ENCODE measurements at places on chromosomes 12 and 14. TPM values are rescaled to one million over a fixed set of nuclear protein-coding genes. Genes with fewer than 3 reads are reported as not detected.

- DNase-seq = no peak
- no peaks in the 10 kb centered on the region for H3K36me3 ChIP-seq
- H3K27ac ChIP-seq = no peak overlapping the region
- H3K4me3 ChIP-seq = no peak overlapping the region
- no peaks in the 10 kb centered on the region for H3K4me1 ChIP-seq
These were observed 179.1 kb upstream of the OTX2 start for GRCh38 chr14:56989359-56989758.

DNA sequence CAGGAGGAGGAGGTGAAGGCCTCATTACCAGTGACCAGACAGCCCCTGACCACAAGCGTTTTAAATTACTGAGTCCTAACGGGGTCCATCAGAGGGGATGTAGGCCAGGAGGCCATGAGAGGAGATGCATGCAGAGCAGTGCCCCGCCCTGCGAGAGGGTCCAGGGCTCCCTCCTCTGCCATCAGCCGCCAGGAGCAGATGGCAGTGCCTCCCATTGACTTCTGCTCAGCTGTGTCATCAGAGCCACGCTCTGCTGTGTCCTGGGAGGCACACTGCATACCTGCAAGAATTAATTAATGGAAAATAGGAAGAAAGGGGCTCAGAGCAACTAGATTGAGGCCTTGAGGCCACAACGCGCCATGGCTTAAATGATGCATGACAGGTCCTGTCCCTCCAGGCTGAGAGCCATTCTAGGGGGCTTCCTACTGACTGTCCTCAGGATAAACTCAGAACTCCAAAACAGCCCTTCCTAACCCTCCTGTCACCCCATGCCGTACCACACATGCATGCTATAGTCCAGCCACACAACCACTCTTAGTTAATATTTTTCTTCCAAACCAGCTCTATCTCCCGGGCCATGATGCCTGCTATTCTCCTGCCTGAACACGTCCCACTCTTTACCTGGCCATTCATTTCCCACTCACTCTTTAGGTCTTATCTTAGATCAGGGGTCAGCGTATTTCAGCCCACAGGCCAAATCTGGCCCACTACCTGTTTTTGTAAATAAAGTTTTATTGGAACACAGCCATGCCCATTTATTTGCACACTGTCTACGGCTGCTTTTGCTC lies 235.8 kb downstream of the KSR2 start:
- no peaks in the 10 kb centered on the region for H3K36me3 ChIP-seq
- no peak overlapping the region for H3K27ac ChIP-seq
- H3K4me1 ChIP-seq = no peaks in the 10 kb centered on the region
- no peaks in the 10 kb centered on the region for H3K27me3 ChIP-seq

DNA sequence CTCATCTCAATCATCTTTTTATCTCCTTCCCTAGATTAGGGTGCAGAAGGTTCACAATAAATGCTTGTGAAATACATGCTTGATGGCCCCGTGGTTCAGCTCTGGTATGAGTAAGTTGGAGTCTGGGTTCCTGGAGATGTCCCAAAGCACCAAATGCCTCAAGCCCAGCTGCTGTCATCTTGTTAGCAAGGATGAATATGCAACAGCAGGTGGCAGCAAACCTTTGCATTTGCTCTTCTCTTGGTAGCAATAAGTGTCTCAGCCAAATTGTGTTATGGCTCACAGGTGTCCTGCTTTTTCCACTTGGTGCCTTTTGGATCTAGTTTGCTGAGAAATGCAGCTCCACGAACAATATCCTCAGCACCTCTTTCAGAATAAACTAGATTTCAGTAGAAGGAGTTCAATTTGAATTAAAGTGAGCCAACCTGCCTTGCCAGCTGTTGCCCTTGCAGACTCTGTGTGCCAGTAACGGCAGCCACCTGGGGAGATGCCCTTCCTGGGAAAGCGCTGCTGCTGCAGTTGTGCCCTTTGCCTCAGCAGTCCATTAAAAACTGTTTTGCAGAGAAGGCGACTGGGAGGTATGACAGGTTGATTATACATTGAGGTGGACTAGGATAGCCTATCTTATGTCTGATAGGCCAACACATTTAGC lies 417.3 kb downstream of the SNAPC1 start:
- no peak overlapping the region for H3K27ac ChIP-seq
- H3K4me1 ChIP-seq = no peaks in the 10 kb centered on the region
- H3K27me3 ChIP-seq = no peaks in the 10 kb centered on the region
- H3K4me3 ChIP-seq = no peak overlapping the region
- H3K36me3 ChIP-seq = no peaks in the 10 kb centered on the region

SRGAP1 gene
- 26.1 TPM for total RNA-seq

- no peak for DNase-seq
- no peaks in the 10 kb centered on the region for H3K36me3 ChIP-seq
- H3K4me3 ChIP-seq = no peak overlapping the region
- H3K4me1 ChIP-seq = no peaks in the 10 kb centered on the region
These were observed 20.4 kb downstream of the ADAM20 start for GRCh38 chr14:70514168-70515069.

DNA sequence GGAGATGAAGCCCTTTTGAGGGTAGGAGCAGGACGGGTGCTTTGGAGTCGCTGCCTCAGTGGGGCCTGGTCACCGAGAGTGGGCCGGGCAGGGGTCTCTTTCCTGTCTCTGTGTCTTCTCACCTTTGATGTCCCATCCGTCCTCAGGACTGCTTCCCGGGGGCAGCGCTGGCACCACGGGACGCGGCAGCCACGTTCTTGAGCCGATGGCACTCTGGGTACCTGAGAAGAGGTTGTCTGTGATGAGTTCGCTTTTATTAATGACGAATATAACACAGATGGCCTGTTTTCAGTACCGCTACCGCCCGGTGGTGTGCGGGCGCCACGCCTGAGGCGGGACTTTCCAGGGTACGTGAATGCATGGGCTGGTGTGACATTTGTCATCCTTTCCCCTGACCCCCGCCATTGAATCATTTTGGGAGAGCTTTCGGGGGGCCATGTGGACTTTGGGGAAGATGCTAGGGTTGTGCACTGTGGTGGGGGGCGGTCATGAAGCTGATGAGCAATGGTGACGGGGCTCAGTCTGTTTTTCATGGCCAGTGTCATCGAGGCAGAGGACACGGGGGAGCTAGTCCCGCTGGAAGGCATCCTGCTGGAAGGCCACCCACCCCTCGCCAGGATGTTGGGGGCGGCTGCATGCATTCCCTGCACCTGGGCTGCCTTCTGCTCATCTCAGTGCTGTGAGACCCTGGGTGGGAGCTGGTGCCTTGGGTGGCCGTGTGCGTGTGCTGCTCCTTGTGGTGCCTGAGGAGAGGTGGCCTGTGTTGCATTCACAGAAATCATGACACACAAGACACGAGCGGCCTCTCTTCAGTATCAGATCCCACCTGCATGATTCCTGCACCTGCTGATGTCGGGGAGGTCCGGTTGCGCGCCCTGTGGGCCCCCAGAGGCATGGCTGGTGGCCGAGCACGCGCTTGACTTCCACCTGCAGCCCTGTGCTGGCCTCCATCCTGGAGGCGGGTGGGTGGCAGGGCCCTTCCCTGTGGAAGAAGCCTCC lies 162.5 kb upstream of the RTL1 start:
- no peak overlapping the region for H3K4me3 ChIP-seq
- H3K27ac ChIP-seq = no peak overlapping the region
- H3K4me1 ChIP-seq = no peaks in the 10 kb centered on the region
- DNase-seq = no peak
- no peaks in the 10 kb centered on the region for H3K27me3 ChIP-seq

DNA sequence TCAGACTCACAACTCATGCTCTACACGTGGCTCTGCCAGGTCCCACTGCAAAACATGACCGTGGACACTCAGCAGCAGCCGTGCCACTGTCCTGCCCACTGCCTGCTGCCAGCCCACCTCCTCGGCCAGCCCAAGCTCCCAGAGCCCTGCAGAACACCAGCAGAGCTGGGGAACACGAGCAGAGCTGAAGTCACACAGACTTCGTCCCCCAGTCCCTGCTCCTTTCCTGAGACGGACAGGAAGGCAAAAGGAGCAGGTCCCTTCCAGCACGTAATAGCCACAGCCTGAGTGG lies 152.1 kb downstream of the DPF3 start:
- H3K36me3 ChIP-seq = no peaks in the 10 kb centered on the region
- H3K27me3 ChIP-seq = no peaks in the 10 kb centered on the region
- H3K4me3 ChIP-seq = no peak overlapping the region

DUSP16 gene
- total RNA-seq = 5.1 TPM

STON2 gene
- 49.6 TPM for total RNA-seq

GRCh38 chr14:93977790-93978581 lies 1.6 kb upstream of the ASB2 start:
- DNase-seq = no peak
- no peak overlapping the region for H3K4me3 ChIP-seq
- peaks cover 10% of the 10 kb centered on the region for H3K4me1 ChIP-seq
- H3K27me3 ChIP-seq = no peaks in the 10 kb centered on the region

DNA sequence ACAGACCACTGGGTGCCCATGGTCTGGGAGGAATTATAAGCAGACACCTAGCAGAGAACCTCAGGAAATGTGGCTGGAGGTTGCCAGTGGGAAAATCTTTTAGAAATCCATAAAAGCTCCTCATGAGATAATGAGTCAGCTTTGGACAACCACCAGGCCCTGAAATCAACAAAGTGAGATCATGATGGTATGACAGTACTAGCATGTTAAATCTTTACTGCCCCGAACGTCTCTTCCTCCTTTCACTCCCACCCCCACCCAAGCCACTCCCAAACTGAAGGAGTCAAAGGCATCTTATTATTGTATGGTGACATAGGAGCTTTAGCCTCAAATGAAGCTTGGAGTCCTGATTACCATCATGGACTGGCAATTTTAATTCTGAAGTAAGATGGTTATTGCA lies 240.0 kb downstream of the DIO2 start:
- no peaks in the 10 kb centered on the region for H3K36me3 ChIP-seq
- H3K4me1 ChIP-seq = no peaks in the 10 kb centered on the region
- DNase-seq = peak; percentile 71
- no peak overlapping the region for H3K27ac ChIP-seq
- H3K4me3 ChIP-seq = no peak overlapping the region

GALNT6 gene
- total RNA-seq = 9.8 TPM

ASIC1 gene
- total RNA-seq = 0.72 TPM

ACOT4 gene
- 1.8 TPM for total RNA-seq

POTEG gene
- total RNA-seq = 0.36 TPM

DNA sequence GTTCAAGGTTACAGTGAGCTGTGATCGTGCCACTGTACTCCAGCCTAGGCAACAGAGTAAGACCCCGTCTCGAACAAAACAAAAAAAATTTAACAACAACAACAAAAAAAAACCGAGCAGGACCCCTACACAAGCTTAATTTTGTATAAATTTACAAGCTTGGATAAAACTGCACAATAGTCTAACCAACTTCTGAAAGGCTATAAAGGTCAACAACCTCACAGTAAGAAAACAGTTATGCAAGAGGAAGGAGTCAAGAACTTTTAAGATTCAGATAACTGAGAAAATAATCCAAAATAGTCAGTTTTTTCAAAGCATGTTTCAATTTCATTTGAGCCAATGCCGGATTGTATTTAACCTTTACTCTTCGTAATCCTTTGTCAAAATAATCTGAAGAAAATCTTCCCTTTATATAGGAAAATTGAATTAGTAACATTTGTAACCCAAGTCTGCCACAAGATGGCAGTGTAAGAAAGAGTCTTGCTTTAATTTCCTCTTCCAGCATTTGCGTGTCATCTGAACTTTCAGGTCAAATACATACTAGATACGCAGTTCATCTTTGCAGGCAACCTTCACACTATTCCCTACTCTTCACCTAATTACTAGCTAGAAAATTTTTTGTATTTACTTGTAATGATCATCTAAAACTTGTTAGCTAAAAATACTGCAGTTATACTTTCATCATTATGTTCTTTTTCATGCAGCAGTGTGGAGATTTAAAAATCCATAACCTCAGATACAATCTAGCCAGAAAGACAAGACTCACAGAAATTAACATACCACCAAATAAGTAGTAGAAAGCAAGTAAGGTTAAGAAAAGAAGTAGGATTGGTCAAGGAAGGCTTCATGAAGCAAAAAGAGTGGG lies 5.8 kb downstream of the CCNB1IP1 start:
- H3K4me3 ChIP-seq = no peak overlapping the region
- no peaks in the 10 kb centered on the region for H3K27me3 ChIP-seq
- H3K4me1 ChIP-seq = no peaks in the 10 kb centered on the region
- peaks cover 32% of the 10 kb centered on the region for H3K36me3 ChIP-seq
- DNase-seq = no peak

TAS2R9 gene
- not detected for total RNA-seq

TMPRSS12 gene
- total RNA-seq = not detected

LGR5 gene
- total RNA-seq = not detected

DNA sequence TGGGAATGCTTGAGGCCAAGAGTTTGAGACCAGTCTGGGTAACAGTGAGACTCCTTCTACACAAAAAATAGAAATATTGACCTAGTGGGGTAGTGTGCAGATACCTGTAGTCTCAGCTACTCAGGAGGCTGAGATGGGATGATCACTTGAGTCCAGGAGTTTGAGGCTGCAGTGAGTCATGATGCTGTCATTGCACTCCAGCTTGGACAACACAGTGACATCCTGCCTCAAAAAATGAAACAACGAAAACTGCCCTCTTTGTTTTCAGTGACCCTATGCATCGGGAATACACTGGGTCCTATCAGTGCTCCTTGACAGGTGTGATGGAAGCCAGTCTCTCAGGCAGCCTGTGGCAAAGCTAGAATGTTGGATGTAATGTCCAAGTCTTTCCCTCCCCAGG lies 311.5 kb upstream of the OR4E1 start:
- H3K27me3 ChIP-seq = no peaks in the 10 kb centered on the region
- no peak for DNase-seq
- no peaks in the 10 kb centered on the region for H3K4me1 ChIP-seq
- H3K36me3 ChIP-seq = no peaks in the 10 kb centered on the region

GRCh38 chr14:100426314-100426713 lies 103.2 kb downstream of the SLC25A47 start:
- H3K4me3 ChIP-seq = no peak overlapping the region
- H3K27ac ChIP-seq = no peak overlapping the region
- DNase-seq = no peak
- peaks cover 28% of the 10 kb centered on the region for H3K4me1 ChIP-seq
- H3K27me3 ChIP-seq = no peaks in the 10 kb centered on the region
- no peaks in the 10 kb centered on the region for H3K36me3 ChIP-seq

DNA sequence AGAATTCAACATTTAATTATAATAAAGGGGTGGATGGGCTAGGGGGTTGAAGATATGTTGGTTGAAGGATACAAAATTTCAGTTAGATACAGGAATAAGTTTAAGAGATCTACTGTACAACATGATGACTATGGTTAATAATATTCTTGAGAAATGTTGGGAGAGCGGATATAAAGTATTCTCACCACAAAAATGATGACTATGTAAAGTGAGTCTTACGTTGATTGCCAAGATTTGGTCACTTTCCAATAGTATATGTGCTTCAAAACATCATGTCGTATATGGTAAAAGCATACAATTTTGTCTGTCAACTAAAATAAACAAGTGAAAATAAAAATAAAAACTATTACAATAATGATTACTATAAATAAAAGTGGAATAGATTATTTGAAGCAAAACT lies 802.0 kb downstream of the C12orf50 start:
- H3K4me1 ChIP-seq = no peaks in the 10 kb centered on the region
- no peak overlapping the region for H3K27ac ChIP-seq
- no peaks in the 10 kb centered on the region for H3K27me3 ChIP-seq
- H3K4me3 ChIP-seq = no peak overlapping the region

DNA sequence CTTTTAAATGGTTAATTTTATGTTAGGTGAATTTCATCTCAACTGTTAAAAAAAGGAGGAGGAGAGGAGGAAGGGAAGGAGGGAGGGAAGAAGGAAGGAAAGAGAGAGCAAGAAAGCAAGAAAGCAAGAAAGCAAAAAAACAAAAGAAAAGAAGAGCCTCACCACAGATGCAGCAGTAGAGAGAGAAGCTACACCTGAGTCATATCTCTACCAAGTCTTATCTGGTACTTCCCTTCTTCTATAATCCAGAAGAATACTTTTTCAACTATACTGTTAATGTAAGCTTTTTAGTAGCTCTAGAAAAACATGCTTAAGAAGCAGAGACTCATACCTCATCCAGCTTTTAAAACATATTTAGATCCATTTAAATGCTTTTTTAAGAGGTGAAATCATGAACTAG lies 5.6 kb upstream of the IL26 start:
- no peak overlapping the region for H3K4me3 ChIP-seq
- no peak overlapping the region for H3K27ac ChIP-seq
- H3K27me3 ChIP-seq = no peaks in the 10 kb centered on the region

Data from osteoblast (primary cell).